ENCODE measurements at places on chromosomes 1 and 21.
A peak's percentile ranks its signal among the peaks of the same experiment; 100 is the strongest.

GRCh38 chr1:114521396-114522263 lies 10.6 kb upstream of the TRIM33 start:
- no peak for DNase-seq

DNA sequence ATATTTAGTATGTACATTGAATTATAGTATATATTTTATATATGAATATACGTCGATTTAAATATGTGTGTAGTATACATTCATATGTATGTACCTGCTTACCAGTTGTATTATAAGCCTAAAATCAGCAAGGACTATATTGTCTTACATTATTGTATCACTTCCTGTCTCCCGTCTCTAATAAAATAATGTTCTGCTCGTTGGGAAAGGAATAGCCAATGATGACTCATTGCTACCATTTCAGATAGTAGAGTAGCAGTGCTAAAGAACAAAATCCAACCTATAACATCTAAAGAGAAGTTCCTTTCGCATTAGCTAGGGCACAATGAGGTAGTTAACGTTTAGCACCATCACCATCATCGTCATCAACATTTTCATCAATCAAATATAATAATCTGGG lies 39.9 kb upstream of the SMYD2 start:
- DNase-seq: peak; percentile 32

DNA sequence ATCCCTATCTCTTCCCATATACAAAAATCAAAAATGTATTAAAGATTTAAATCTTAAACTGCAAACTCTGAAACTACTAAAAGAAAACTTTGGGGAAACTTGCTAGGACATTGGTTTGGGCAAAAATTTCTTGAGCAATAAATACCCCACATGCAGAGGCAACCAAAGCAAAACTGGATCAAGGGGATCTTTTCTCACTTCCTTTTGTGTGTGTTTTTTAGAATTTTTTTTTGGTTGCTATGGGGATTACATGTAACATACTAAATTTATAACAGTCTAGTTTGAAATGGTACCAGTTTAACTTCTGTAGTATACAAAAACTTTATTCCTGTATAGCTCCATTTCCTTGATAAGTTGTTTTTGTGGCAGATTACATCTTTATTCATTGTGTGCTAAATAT lies 16.8 kb downstream of the MAST2 start:
- DNase-seq: no peak

DNA sequence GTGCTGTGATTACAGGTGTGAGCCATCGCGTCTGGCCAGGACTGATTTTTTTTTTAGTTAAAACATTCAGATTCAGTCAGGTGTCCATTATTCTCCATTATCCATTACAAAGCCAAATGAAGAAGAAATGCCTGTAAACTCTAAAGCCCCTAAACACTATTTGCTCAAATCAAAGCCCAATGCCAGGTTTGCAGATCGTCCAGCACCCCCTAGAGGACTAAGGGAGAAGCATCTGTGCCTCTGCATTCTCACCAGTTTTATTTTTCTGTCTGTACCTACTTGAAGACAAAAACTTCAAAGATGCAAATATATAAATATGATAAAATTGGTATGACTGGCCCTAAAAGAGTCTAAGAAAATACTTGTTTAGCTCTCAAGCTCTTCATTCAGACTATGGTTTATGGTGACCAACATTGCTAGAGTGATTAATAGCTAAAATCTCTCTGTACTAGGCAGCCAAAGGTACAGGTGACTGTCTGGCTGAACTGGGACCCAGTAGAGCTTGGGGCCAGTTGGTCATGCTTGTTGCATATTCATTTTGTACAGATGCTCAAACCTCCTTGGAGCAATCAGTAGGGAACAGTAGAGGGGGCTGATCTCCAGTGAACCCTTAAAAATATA lies 138.4 kb downstream of the SYT2 start:
- peak; percentile 45 for DNase-seq

DNA sequence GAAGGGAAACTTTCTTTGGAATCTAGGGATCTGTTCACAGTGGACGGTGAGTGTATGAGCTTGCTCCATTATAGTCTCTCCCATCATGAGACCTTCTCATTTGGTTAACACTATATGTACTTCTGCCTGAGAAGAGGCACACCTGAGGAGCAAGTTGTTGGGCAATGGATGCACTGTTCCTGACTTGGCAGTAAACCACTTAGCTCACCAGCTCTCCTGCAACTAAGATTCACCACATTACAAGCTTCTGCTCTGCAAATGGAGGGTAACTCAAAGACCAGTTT lies 10.2 kb downstream of the MACF1 start:
- DNase-seq: no peak

DNA sequence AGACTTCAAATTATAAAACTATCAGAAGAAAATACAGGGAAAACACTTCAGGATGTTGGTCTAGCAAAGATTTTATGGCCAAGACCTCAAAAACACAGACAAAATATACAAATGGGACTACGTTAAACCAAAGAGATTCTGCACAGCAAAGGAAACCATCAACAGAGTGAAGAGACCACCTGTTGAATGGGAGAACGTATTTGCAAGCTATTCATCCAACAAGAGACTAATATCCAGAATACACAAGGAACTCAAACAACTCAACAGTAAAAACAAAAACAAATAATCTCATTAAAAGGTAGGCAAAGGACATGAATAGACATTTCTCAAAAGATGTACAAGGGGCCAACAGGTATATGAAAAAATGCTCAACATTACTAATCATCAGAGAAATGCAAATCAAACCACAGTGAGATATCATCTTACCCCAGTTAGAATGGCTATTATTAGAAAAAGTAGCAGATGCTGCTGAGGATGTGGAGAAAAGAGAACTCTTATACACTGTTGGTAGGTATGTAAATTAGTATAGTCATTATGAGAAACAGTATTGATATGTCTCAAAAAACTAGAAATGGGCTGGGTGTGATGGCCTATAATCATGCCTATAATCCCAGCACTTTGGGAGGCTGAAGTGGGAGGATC lies 112.6 kb downstream of the LRIG2 start:
- DNase-seq: no peak

DNA sequence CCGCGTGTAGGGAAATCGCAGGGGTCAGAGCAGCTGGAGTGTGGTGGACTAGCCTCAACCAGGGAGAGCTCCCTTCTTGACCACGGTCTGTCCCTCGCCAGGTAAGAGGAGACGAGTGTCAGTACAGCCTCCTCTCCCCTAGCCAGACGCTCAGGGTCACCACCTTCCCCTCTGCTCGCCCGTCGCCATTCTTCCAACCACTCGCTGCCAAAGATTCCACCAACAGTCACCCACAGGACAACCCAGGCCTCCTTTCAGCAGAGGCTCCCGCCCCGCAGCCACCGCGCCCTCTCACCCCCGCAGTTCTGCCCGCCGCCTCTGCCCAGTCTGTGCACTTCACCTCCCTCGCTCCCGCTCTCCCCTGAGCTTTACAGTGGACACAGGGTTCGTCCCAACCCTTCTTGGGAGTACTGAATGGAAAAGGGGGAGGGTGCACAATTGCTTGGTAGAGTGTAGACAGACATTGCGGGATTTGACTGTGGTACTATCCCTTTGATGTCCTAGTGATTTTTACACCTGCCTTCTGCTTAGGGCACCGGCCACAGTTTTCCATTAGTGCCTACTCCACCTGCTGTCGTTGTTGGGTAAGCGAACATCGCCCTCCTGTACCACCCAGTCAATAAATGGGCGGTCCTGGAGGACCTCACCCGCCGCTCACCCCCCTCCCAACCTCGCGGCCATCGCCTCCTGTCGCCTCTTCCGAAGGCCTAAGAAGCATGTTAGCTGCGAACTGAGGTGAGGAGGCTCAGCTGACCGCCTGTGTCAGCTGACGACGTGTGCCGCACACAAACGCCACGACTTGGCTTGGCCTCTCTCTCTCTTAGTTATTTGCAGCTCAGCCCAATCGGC lies 9.2 kb upstream of the NBPF11 start:
- DNase-seq: no peak

DNA sequence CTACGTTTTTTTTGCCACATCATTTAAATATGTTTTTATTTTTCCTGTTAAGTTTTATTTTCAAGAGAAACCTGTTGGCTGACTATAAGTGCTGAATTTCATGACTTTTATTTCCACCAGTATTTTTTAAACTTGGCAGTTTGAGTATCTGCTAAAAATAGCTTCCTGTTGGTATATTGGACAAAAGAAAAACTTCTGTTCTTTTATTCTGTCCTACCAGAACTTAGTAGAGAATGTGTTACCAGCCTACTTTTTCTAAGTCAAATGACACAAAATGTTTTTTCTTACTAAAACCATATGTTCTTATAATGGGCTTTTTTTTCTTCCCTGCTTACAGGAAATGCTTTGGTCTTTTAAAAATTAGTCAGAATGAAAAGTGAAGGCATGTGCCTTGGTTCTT lies 7.6 kb downstream of the DR1 start:
- no peak for DNase-seq

DNA sequence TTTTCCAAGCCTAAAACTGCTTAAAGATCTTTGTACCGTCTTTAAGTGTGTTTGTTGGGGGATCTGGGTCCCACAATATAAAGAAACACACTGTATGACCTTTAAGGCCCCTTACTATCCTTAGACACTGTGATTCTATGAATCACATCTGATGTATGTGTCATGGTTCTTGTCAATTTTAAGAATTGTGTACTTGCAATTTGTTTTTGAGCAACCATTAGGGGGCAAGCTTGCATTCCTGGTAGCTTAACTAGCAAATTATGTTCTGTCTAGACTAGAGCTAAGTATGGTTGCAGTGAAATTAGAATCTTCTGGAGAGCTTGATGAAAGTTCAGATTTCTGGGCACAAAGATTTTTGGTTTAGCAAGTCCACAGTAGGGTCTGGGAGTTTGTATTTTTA lies 219.5 kb downstream of the TPR start:
- DNase-seq: peak; percentile 71

DNA sequence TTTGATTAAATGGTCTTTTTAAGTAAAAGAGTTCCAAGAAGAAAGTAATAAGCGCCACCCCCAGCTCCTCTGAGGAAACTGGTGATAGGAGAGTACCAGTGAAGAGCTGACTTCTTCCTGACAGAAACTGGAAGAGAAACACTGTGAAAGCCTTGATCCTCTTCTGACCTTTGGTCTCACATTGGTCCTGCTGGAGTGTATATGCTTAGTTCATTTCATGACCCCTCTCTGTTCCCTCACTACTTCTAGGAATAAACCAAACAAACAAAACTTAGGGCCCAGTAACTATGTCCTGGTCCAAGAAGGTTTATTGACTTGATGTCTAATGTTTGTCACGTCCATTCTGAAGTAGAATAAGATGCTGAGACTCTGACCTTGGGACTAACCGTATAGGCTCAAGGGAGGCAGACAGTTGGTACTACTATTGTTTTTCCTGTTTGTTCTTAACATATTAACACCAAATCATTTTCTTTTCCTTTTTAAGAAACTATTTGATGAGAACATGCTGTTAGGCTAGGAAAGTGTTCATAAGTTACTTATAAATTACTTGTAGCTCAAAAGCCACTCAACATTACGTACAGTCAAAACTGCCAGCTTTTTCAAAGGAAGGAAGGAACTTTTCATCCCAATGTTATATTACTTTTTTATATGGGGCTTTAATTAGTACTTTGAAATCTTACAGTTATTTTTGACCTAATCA lies 57.9 kb downstream of the MIER1 start:
- no peak for DNase-seq

- no peak for DNase-seq
Observed at GRCh38 chr1:31122101-31122735, 56.7 kb upstream of the PUM1 start.

DNA sequence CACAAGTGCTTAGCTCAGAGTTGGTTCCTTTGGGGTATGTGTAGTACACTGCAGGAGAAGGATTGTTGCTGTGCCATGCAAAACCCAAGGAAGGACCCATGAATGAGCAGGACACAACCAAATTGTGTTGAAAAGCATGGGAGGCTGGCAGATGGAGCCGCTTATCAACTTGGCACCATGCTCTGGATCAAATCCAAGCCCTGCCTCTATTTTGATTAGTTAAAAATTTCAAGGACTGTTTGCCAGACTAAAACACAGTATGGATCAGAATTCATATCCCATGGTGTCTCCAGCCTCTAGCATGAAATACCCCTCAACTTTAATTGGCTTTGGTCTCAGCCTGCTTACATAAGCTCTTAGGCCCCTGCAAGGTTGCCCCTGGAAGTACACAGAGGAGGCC lies 27.8 kb downstream of the CCDC185 start:
- DNase-seq: no peak

GRCh38 chr1:1954831-1955441 lies 35.9 kb upstream of the TMEM52 start:
- no peak for DNase-seq

DNA sequence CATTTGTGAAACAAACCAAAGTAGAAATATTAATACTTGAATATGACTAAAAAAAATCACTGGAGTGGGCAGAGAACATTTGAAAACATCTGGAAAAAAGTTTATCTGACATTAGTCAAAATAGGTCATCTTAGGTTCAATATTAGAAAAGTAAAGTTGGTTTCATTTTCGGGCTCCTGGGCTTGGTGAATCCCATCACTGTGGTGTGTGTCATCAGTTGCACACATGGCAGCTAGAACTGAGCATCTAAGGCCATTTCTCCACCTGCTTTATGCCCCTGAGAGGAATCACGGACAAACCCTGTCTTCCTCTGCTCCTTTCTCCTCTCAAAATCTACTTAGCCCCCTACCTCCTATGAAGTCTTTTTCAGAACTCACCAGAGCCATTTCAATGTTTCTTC lies 5.4 kb downstream of the HSD11B1 start:
- peak; percentile 21 for DNase-seq

GRCh38 chr21:44941567-44941966 lies 1.7 kb downstream of the SLX9 start:
- no peak for DNase-seq

GRCh38 chr1:4087530-4088420 lies 187.7 kb upstream of the C1orf174 start:
- no peak for DNase-seq

DNA sequence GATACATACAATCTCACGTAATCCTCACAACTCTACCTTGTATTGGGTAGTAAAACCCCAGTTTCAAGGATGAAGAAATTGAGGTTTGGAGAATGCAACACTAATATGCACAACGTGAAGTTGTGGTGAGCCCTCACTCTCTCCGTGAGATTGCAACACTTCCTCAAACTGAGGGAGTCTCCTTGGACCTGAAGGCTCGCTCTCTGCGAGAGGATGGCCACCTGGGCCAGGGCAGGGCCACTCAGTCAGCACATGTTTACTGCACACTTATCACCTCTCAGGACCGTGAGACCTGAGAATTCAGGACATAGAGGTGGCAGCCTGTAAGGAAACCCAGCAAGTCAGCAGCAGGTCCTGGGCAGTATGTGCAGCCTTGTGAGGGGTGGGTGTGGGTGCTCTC lies 8.7 kb downstream of the SH3BP5L start:
- no peak for DNase-seq

DNA sequence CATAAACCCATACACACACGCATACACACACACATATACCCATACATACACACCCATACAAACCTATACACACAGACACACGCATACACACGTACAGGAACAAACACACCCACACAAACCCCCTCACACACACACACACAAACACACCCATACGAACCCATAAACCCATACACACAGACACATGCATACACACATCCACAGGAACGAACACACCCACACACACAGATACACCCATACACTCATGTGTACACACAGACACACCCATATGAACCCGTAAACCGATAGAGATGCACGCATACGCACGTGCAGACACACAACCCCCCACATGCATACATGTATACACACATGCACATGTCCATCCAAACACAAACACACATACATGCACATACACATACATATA lies 9.5 kb downstream of the WNT9A start:
- DNase-seq: no peak

GRCh38 chr1:169072945-169073725 lies 33.4 kb upstream of the ATP1B1 start:
- DNase-seq: no peak

GRCh38 chr21:44462834-44463200 lies 7.5 kb downstream of the LRRC3 start:
- no peak for DNase-seq

- DNase-seq: no peak
Observed at GRCh38 chr1:207056673-207057072, 3.6 kb downstream of the PFKFB2 start.
